ENCODE measurements at places on chromosomes 5 and 9. TPM values are rescaled to one million over a fixed set of nuclear protein-coding genes. Genes with fewer than 3 reads are reported as not detected.

- no peak for DNase-seq
These were observed 49.9 kb downstream of the USP20 start for GRCh38 chr9:129885018-129885669.

DNA sequence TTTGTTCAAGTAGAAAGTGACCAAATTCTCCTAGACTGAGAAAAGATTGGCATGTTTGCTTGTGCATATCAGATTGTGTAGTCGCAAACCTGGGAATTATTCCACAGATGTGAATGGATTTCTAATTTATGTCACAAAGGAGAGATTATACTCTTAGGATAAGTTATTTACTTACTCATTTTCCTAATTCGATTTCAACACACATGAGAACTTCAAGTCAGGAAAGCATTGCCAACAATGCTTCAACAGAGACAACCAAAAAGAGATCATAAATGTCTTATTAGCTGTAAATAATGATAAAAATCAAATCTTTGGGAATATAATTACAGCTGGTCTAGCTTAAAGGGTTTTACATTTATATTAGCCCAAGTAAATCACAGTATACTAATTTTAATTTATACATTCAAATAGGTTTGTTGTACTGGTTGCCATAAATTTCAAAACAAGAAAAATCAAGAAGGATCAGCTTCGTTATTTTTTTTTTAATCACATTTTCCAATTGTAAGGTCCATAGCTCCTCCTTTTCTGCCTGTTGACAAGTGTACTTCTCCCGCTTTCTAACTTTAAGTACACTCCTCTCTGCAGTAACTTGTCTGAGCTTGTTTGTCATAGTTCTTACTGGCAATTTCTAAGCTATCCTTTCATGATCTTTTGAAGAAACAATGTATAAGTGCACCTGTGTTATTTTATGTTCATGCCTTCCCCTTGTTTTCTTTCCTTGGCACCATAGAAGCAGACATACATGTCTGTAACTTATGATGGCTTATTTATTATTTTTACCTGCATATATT is 246.6 kb downstream of the DEPDC1B start:
- DNase-seq: no peak

- no peak for DNase-seq
These were observed 327.2 kb downstream of the ZSWIM6 start for GRCh38 chr5:61659221-61659696.

GRCh38 chr9:98333703-98334582 is 78.5 kb upstream of the TBC1D2 start:
- DNase-seq: peak; percentile 67

DNA sequence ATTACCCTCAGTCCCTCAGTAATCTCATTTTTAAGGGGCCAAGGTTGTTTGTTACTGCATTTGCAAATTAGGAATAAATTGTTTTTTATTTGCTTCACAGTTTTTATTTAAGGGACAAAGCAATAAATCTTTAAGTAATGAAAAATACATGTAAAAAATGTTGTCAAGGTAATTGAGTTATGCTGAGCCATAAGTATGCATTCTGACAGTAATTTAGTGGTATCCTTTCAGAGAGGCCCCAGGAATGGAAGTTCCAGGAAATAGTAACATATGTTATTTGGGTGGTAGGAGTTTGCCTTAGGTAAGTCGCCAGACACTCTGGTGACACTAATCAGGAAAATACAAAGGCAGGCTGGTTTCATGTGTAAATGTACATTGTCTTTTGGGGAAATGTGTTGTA is 1787.9 kb upstream of the WWC1 start:
- DNase-seq: no peak

GRCh38 chr9:91163773-91164471 is 197.8 kb downstream of the AUH start:
- peak; percentile 52 for DNase-seq

GRCh38 chr5:148474025-148474511 is 90.3 kb downstream of the FBXO38 start:
- no peak for DNase-seq

DNA sequence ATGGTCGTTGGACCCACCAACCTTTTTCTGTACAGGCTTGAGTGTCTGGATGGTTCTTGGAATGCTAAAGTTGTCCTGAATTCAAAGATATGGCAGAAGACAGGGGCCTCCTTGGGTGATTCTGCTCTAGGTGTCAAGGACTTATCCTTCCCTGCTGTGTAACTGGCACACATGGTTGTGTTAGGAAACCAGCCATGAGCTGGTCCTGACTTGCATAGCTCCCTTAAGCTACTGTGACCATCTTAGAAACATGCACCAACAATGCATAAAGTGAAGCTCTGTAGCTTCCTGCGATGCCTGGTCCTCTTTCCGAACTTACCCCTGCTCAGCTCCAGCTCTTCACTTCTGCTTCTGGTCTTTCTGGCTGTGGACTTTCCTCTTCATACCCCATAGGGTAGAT is 224.6 kb downstream of the TLE4 start:
- no peak for DNase-seq

- no peak for DNase-seq
These were observed 8.2 kb upstream of the CAMK4 start for GRCh38 chr5:111215971-111216370.

DNA sequence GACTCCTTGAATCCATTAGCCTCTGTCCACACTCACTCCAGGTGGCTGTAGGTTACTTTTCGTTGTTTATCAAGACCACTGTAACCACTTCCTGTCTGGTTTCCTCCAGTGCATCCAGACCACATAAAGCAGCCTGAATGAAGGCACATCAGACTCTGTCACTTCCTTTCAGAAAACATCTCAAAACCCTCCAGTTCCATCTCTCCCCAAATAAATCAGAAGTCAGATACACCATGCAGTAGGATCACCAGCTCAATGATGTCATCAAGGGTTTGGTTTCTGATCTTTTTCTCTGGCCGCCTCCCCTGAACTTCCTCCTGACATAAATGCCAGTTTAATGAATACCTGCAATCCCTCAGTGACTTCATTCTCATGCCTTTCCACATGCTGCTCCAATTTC is 161.2 kb downstream of the ZNF462 start:
- no peak for DNase-seq

DNA sequence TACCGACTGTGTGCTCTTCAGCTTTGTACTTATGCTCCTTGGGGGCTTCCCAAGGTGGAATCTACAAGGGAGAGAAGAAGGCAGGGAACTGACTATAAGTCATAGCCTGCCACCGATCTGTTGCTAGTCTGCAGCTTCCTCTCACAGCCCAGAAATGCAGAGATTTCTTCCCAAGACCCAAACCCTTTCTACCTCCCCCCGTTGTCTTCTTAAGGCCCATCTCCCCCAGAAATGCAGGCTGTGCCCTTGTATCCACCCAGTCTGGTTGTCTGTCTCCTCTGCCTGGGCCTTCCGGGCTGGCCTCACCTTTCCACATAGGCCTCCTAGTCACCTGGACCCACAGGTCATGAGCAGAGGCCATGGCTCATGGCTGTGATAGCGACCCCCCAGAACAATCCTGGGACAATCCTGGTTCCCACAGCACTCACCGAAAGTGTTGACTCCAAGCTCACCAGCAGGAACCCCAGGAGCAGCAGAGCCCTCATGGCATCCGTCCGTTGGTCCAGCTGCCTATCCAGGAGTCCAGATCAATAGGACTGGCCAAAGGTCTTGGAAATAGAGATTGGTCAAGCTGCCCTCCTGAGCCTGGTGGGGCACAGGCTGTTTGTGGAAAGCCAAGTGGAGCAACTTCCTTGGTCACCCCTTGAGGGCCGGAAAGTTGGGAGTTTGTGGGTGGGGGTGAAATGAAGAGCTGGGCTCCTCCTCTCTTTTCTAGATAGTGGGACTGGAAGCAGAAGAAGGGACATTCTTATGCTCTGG is at the start of gene F12:
Gene F12 (minus strand): TSS at position 522 of the 759 bp plus-strand sequence. CDS start 37 bp downstream, at position 485.
- no peak for DNase-seq

DNA sequence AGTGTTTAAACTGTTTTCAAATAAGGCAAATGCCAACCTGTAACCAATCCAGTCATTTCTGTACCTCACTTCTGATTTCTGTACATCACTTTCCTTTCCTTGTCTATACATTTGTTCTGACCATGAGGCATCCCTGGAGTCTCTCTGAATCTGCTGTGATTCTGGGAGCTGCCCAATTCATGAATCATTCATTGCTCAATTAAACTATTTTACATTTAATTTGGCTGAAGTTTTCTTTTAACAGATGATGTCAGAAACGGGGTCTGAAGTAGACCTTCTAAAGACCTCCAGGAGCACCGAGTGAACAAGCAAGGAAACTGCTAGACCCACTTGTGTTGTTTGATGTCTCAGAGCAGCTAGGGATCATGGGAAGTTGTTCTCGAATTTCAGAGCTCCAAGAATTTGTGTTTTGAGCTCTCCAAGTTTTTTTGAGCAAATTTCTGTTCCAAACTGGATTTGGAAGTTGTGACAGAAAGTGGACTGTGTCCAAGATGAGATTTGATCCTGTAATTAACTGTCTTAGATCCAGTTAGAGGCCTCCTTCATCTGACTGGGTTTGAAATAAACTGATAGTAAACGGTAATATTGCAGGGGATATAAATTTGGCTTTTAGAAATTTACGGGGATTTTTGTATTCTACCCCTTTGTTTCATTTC is 490.8 kb upstream of the ST8SIA4 start:
- DNase-seq: peak; percentile 39

- DNase-seq: peak; percentile 78
These were observed 77.8 kb upstream of the SHISAL2B start for GRCh38 chr5:64612344-64612961.

- peak; percentile 84 for DNase-seq
These were observed 63.1 kb downstream of the CXXC5 start for GRCh38 chr5:139711067-139711905.

DNA sequence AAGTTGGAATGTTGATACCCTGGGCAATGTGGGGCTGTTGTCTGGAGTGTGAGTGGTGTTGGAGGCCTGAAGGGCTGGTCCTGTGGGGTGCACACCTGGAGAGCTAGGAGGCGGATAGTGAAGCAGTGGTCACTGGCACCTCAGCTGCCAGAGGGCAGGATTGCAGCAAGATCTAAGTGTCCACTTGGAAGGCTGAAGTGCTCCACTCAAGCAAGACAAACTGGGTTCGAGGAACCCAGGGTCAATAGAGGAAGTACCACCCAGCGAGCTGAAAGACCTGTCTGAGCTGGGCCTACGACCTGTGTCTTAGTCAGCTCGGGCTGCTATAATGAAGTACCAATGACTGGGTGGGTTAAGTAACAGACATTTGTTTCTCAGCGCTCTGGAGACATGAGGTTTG is 39.7 kb upstream of the TJP2 start:
- DNase-seq: no peak

DNA sequence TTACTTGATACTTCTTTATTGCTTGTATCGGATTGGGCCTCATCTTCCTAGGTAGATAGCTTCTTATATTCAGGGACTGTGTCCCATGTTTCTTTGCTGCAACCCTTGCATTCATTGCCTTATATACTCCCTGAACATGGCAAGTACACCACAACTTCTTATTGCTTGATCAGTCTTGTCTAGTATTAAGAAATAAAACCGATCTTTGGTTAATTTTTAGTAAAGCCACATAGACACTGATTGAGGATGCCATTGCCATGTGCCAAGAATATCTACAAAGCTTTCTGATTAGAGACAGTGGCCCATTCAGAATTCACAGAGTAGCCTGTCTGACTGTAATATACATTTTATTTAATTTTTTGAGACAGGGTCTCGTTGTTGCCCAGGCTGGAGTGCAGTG is 34.7 kb upstream of the ANKRD55 start:
- DNase-seq: no peak

DNA sequence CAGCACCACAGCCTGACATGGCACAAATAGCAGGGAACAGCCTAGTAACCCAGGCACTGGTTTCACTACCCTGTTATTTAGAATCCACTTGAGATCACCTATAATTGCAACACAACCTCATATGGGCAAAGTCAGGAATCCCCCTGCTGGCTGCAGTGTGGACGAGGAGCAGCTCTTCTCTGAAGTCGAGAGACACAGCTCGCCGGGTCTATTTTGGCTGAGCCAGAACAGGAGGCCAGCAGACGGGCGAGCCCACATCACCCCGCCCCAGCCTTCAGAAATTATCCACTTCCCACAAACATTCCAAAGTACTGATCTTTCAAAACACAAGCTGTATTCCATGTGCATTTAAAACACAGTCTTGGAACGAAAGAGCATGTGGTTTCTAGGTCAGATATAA is 179.0 kb downstream of the ROR2 start:
- DNase-seq: peak; percentile 82

- DNase-seq: peak; percentile 15
These were observed 70.8 kb upstream of the STARD4 start for GRCh38 chr5:111582993-111583601.

- DNase-seq: peak; percentile 74
These were observed 12.0 kb downstream of the ADRA1B start for GRCh38 chr5:159928122-159928909.

DNA sequence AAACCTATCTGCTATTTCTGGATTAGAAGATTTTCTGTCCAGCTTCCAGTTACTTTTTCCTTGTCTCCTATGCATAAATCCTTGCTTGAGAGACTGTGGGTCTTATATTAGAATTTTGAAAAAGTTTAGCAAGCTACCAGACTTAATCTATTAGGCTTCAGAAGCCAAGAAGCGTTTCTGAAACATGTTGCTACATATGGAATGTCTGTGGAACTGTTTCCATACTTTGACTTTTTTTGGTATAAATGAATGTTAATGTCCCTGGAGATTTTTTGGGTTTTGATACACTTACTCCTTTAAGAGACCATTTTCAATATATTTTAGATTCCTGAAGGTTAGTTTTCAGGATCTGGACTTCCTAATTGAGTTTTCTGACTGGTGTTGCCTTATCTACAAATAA is 191.4 kb upstream of the SGCD start:
- no peak for DNase-seq

- no peak for DNase-seq
These were observed 14.4 kb downstream of the TXN start for GRCh38 chr9:110241858-110242321.

DNA sequence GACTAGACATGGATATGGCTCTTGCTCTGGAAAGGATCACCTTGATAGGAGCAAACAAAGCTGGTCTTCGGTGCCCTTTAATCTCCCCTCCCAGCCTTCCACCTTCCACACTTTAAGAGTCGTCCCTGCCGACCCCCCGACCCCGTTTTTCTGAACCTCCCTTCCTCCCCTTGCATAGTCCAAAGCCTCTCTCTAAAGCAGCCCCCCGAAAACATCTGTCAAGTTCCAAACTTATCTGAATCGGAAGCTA is 423 bp upstream of the NUP214 start:
- no peak for DNase-seq

DNA sequence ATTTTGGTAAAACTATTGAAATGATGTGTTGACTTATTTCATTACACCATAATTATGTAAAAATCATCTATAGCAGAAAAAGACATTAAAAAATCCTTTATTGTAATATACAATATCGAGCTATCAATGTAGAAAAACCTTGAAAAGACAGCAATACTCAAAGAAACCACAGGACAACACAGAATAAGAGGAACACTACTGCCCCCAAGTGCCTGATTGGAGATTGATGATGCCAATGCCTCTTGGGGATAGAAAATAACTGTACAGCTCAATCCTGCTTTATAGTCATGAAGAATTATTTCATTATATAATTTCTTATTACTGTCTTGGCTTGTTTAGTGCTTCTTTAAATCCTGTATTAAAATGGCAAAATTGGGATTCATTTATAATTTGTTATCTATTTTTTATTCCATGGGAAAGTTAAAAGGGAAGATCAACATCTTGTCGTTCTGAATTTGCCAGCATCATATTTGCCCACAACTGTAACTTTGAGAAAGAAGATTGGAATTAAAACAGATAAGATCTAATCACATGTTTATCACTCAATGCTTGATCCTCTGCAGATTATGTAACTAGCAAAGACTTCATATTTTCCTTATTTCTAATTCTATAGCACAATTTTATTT is 337.5 kb downstream of the CDH9 start:
- DNase-seq: peak; percentile 37

Gene MARCOL
- total RNA-seq: not detected

Gene GFPT2
- total RNA-seq: 11.2 TPM

Gene MRPS2
- total RNA-seq: 39.2 TPM

Gene CTXN3
- not detected for total RNA-seq

Gene LECT2
- total RNA-seq: not detected

Gene MYO10
- 60.9 TPM for total RNA-seq

Gene KCTD16
- total RNA-seq: 0.64 TPM
